Stimulated activated naive CD4-positive, alpha-beta T cell treated with Interleukin-2 at 50 U/mL for 16 hours (primary cell): ENCODE measurements at places on chromosomes 7 and 10.

- no peak for DNase-seq
Measured at GRCh38 chr10:1498746-1499358, 238.5 kb downstream of the ADARB2 start.

DNA sequence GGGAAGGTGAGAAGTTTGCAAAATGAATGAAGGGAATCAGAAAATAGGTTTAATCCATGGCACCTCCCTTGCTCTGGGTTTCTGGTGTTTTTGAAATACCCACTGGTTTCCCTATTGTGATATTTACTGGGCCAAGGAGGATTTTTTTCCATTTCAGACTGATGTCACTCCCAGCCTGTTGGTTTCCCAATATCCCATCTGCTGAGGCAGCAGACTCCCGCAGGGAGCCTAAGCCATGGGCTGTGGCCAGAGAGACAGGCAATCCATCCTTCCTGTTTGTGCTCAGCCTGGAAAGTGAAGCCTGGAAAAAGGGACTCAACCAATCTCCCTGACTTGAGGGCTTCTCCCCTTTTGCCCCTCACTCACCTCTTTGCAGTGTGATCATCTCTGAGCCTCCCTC lies 22.8 kb downstream of the FAM107B start:
- no peak for DNase-seq

DNA sequence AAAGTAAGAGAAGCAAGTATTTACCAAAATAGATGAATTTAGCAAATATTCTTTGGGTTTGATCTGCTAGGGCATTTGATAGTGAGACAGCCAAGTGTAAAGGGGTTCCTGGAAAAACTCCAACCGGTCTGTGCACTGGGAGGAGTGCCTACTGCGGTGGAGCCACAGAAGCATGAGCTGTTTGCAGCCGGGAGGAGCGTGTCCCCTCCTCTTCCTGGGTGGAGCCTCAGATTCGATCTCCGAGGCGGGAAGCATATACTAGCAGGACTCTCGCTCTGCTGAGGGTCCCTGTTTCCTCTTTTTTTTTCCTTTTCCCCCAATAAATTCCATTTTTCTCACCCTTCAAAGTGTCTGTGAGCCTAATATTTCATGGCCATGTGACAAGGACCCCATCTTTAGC lies 45.1 kb upstream of the MET start:
- no peak for DNase-seq

- no peak for DNase-seq
Measured at GRCh38 chr7:17302575-17303142, 4.2 kb downstream of the AHR start.

- DNase-seq: no peak
Measured at GRCh38 chr10:129102906-129103693, 363.9 kb upstream of the MGMT start.

DNA sequence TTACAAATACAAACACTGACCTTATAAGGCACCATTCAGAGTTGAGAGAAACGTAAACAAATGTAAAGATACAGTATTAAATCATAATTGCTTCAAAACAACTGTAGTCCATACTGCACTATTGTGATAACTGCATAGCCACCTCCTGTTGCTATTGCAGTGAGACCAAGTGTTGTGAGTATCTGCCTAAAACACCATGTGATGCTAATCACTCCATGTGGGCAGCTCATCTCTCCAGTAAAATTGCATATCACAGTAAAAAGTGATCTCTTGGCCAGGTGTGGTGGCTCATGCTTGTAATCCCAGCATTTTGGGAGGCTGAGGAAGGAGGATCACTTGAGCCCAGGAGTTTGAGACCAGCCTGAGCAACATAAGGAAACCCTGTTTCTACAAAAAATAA lies 26.8 kb upstream of the PRF1 start:
- no peak for DNase-seq

GRCh38 chr10:43981232-43981631 lies 332.6 kb upstream of the ZNF32 start:
- DNase-seq: no peak

DNA sequence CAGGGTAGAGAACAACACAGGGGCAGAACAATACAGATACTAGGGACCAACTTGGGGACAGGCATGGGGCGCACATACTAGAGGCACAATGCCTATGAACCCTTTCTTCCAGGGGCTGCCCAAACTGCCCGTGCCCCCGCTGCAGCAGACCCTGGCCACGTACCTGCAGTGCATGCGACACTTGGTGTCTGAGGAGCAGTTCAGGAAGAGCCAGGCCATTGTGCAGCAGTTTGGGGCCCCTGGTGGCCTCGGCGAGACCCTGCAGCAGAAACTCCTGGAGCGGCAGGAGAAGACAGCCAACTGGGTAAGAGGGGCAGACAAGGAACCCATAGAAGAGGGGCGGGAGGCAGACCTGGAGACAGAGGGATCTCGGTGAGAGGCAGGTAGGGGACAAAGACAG lies 5.8 kb downstream of the CHAT start:
- DNase-seq: no peak

DNA sequence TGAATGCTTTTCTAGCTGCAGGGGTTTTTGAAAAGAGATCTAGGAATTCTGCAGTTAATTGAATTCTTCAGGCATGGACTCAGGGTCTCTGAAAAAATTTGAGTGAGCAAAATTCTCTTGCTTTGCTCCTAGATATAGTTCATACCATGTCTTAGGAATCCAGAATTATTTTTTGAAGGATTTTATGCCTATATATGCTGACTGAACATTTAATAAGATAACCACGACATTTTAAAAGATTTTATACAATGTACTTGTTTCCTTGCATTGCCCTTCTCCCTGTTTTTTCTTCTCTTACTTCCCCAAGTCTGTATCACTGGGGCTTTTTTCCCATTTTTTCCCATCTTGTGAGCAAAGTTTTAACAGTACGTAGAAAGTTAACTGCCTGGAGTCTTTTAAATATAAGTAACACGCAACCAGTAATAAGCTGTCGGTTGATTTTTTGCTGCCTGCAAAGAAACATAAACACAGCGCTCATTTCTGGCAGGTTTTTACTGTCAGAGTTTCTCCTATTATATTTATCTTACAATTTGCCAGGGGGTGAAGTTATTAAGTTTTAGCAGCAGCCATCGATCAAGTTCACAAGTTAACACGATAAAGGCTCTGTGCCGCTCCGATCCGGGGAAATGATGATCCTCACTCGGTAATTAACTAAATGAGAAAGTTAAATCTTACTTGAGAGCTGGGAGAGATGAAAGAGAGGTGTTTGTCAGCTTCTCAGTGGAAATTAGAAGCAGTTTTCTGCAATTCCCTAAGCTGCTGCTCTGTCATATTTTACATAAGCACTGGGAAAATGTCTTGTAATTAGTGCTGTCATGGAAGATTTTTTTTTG lies 81.0 kb downstream of the POLL start:
- no peak for DNase-seq

- DNase-seq: peak; percentile 45
Measured at GRCh38 chr10:86520871-86521677, 518 bp downstream of the WAPL start.

DNA sequence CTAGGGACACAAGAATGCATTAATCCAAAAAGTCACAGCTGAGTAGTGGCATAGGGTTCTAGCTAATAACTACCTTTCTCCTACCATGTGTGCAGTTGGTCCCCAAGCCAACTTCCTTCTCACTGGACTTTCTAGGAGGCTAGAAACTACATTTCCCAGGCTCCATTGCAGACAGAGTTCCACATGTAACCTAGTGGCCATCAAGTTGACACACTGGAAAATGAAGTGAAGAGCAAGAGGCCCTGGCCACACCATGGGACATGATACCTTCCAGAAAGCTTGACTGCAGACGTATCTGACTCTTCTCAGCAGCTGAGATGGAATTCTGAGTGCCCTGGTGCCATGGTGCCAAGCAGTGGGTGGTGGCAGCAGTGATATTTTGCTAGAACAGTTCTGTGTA lies 49.8 kb upstream of the TMEM273 start:
- no peak for DNase-seq

GRCh38 chr7:145779140-145779539 lies 337.5 kb upstream of the CNTNAP2 start:
- no peak for DNase-seq

- no peak for DNase-seq
Measured at GRCh38 chr10:110355922-110356627, 51.4 kb upstream of the SMNDC1 start.

DNA sequence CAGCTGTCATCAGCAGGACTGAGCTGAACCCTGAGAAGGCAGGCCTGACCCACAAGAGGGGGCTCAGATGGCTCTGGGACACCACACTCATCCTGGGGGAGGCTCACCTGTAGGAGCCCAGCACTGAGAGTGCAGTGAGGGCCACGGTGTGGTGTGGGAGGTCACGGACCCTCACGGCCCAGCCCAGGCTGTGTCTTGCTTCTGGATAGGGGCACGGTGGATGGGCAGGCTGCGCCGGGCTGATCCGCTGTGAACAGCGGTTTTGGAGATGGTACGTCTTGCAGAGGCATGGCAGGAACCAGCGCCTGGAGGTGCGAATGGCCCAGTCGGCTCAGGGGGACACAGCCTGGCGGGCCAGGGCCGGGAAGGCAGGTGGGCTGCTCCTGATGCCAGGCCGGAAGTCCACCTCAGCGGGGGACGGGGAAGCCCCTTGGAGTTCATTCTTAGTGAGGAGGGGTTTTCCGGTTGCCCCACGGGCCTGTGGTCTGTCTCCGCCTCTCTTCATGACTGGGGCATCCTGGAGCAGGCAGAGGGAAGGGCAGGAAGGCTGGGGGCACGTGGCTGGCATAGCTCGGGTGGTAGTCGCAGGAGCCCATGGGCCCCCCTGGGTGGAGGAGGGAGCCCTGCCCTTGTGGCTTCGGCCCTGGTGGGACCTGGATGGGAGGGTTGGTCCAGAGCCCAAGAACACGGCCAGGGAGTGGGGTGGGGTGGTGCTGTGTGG lies 112.5 kb downstream of the UNCX start:
- DNase-seq: no peak

GRCh38 chr7:23476286-23477156 lies 6.2 kb upstream of the IGF2BP3 start:
- DNase-seq: no peak

DNA sequence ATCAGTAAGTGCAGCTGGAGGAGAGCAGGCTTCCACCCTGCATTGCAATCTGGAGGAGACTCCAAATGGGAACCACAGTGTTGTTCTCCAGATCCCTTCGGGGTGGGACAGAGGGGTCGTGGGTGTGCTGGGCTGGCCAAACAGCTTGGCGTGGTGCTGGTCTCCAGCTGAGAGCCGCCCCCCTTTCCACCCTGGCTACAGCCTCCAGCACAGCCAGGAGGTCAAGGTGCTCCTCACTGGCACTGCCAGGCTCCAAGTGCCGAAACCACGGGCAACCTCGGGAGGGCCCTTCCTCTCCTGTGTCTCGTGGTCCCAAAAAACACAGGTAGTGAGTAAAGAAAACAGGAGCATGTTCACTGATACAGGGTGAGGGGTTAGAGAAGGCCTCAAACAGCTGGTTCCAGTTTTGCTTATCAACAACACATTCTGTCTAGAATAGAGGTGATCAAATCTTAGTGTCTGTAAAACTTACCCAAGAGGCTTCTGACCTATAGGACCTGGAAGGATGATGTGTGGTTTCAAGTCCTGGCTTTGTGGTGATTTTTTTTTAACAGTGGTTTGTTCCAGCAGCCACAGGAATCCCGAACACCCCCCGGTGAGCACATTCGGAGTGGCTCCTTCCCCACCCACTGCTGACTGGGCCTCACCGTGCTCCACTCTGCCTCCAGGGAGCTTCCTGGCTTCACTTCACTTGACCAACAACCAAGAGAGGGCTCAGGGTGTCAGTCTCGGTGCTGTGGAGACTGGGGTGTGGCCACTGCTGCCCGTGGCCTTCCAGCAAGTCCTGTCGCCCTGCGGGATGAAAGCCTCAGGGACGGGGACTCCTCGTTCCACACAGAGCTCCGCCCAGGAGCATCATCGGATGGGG lies 31.2 kb upstream of the EN2 start:
- DNase-seq: no peak

- no peak for DNase-seq
Measured at GRCh38 chr10:90985321-90985933, 64.5 kb upstream of the ANKRD1 start.

GRCh38 chr10:44990302-44990655 lies 10.4 kb upstream of the ZNF22 start:
- DNase-seq: no peak

DNA sequence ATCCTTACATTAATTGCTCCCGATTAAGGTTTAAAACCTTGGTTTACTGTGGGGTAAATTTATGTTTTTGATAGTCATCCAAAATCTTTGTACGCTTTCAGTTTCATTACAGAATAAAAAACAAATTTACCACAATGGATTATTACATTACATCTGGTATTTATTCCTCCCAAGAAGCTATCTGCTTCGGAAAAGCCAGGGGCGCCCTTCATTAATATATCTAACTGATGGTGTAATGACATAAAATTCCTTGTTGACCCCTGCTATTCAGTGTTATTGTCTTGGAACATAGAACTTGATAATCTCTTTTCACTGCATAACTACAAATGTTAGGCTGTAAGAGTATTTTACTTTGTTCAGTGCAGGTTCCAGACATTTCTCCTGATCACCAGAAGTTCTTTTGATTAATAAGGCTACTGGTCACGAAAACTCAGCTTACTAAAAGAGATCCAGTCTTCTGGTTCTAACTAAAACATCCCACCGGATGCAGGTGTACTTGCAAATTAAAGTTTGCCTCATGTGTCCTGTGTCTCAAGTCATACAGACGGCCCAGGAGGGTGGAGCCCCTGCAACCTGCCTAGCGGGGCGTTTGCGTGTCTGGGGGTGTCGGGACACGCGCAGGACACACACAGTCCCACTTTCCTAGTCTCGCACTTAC lies 581 bp upstream of the GLCCI1 start:
- DNase-seq: no peak

- no peak for DNase-seq
Measured at GRCh38 chr10:61841338-61841875, 60.1 kb upstream of the ARID5B start.

DNA sequence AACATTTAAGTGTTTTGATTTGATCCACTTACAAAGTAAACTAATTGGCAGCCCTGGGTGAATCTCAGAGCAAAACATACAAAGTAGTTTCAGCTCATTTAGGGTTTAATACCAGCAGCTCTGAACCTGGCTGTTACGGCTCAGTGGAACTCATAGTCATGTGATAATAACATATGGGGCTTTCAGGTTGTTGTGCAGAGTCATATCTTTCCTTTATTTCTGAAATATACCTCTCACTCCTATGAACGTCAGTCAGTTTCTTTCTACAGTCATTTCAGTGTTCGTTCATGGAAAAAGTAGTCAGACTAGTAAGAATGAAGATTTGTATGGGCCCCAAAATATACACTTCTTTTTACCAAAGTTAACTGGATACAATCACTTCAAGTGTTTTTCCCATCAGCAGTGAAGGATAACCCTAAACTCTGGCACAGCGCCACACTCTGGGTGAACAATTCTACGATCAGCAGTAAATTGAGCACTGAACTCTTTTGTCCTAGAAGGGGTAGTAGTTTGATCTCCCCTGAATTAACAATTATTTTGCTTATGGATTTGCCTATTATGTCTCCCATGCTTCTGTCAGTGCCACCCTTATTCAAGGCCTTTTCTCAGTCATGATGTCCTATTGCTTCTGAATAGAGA lies 218.6 kb downstream of the THSD7A start:
- no peak for DNase-seq

DNA sequence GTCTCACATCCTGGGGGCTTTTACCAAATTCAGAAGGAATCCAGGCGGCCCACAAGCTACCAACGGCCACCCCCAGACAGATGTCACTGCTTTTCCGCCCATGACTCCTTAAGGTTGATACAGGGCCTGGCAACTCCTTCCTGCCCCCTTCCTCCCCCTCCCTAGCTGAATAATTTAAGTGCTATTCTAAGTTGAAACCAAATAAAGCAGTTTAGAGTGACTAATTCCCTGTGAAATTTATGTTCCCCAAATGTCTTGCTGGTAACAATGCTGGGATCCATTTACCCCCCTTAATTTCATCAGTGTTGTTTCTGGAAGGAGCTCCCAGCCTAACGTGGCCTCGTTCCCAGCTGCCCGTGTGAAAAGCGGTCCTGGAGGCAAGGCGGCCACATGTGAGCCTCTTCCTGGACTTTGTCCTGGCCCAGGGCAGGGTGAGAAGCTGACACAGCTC lies 109.6 kb downstream of the TMEM130 start:
- no peak for DNase-seq
